ENCODE measurements at places on chromosomes 13 and 19.

DNA sequence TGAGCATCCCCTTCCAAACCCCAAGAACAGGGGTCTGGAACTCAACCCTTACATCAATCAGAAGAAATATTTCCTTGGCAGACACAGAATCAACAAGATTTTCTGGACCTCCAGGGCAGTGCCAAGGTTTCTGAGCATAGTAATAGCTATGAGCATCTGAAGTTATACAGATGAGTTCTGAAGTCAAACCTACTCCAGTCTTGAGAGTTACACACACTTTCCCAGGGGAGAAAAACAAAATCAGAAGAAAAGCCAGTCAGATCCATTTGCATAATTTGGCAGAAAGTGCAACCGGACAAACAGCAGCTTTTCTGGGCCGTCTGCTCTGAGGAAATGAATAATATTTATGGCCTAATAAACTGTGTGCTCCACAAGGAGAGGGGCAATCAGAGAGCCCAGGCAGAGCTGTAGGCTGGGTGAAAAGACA is 93.1 kb downstream of the KL start:
- DNase-seq: no peak

DNA sequence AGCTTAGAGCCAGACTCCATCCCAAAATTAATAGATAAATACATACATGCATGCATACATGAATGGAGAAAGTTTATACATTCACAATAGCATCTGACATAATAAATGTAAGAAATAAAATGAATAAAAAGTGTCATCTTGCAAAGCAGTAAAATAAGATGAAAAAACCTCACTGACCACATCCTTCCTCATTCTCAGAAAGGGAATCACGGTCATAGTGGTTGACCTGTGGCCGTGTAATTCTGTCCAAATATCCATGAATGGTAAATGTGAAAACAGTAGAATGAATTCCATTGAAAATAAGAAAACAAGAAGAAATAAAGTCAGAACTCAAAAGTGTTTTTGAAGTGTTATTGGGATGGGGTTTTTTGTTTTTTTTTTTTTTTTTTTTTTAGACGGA is 9.8 kb upstream of the CDC42EP5 start:
- no peak for DNase-seq

DNA sequence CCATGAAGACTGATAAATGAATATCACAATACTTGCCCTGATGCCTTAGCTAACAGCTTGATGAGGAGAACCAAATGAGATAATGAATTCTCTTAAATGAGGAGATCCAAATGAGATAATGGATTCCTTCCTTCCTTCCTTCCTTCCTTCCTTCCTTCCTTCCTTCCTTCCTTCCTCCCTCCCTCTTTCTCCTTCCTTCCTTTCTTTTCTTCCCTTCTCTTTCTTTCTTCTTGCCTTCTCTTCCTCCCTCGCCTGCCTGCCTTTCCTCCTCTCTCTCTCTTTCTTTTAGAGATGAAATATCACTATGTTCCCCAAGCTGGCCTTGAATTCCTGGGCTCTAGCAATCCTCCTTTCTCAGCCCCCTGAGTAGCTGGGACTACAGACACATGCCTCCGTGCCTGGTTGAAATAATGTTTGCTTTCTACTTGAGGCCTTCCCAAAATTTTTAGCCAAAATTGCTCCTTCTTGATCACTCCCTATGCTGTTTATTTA is 4.0 kb upstream of the SLAIN1 start:
- no peak for DNase-seq

DNA sequence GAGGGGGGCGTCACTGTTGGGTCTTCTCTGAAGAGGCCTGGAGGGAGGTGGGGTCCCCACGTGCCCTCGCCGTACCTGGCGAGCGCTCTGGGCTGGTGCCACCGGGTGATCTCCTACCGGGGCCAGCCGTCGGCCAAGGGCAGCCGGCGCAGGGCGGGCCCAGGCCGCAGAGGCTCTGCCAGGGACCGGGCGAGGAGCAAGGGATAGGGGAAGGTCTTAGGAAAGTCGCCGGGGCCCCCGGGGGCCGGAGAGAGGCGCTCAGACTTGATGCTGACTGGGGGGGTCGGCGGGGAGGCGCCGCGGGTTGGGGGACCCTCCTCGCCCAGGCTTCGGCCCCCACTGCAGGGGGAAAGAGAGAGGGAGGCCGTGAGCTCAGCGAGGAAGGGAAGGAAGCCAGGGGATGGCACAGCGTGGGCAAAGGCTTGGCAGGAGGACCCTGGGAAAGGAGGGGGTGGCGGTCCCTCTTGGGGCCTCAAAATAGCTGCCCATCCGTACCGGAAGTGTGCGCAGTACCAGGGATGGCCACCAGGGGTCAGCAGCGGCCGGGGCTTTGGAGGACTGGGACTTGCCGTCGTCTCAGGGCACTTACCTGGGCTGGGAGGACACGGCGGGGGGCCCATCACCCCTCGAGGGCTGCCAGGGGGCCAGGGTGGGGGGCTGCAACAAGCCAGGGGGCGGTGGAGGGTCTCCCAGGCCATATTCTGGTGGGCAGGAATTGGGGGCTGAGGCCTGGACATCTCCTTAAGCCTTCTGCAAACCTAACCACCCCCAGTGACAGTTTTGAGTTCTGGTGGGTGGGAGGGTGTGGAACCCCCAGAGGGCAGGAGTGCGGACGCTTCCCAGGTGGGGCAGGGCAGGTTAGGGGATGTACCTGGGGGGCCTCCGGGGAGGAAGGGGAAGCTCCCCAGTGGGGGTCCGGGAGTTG is 7.7 kb upstream of the TMEM161A start:
- DNase-seq: peak; percentile 88

DNA sequence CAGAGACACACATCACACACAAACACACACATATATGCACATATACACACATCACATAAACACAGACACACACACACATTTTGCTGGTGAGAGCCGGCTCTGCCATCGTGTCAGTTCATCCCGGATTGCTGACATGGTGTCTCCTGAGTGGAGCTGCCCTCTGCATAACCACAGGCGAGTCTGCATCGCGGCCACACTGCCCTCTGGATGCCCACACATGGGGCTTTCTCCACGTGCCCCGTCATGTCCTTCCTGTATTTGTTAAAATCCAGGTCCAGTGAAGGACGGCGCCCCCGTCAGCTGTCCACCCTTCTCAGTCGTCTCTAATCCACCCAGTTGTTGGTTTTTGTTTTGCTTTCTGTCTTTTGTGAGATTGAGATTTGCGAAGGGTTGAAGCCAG is 52.6 kb upstream of the F7 start:
- no peak for DNase-seq

DNA sequence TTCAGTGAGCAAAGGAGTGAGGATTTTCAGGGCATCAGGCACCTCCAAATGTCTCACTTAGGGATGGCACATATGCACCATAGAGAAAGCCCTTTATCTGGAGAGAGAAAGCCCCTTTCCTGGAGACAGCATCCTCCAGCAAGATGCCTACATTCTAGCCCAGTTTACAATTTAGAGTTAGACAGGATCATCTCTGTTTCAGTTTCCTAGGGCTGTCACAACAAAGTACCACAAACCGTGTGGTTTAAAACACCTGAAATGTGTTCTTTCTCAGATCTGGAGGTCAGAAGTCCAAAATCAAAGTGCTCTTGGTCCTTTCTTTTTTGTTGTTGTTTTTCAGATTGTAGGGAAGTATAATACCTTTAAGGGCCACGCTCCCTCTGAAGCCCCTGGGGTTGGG is 61.8 kb downstream of the MBNL2 start:
- no peak for DNase-seq

DNA sequence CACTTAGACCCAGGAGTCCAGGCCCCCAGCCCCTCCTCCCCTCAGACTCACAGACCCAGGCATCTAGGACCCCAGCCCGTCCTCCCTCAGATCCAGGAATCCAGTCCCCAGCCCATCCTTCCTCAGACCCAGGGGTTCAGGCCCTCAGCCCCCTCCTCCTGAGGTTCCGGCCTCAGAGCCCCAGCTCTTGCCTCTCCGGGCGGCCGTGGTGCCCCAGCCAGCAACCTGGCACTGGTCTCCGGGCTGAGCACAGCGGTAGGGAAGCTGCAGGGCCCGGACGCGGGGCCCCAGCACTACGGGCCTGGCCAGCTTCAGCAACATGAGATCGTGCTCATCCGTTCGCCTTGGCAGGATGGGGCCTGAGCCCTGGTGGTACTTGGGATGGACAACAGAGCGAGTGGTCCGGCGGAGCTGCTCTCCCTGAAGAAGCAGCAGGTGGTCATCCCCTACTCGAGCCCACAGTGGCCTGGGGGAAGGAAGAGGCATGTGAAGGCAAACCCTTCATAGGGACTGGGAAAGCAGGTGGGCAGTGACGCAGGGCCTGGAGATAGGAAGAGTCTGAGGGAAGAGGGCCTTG is 3.7 kb downstream of the KLK10 start:
- DNase-seq: no peak

GRCh38 chr13:78993792-78994191 is 334.8 kb upstream of the OBI1 start:
- DNase-seq: no peak

DNA sequence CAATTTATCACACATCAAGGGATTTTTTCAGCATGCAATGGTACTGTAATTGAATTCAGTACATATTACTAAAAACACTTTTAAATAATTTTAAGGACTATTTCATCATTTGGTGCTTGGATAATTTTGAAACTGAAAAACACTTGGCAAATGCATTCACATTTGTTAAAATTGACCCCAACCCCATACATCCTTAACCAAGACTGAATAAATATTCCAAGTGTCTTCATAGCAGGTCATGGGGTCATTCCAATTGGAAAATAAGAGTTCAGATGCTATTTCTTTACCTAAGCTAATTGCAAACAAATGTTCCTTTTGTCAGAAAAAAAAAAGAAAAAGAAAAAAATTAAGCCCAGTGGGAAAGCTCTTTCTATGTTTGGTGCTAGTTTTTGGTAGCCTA is 516.4 kb upstream of the SPRY2 start:
- no peak for DNase-seq

GRCh38 chr13:29721766-29722165 is 126.3 kb upstream of the SLC7A1 start:
- DNase-seq: no peak

DNA sequence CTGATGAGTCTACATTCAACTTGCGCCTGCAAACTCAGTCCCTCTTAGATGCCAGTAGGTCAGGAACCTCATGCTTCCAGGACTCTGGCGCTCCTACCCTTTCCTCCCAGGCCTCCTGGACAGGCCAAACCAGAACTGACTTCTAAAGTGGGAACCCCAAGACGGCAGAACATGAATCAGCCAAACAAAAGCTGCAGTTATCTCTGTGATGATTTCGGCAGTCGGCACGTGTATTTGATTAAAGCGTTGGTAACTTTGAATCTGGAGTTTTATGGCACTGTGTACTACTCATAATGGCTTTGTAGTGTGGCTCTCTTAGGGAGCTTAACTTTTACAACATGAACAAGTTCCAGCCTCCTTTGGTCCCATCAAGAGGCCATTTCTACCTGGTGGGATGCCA is 13.7 kb downstream of the ACTN4 start:
- DNase-seq: no peak

DNA sequence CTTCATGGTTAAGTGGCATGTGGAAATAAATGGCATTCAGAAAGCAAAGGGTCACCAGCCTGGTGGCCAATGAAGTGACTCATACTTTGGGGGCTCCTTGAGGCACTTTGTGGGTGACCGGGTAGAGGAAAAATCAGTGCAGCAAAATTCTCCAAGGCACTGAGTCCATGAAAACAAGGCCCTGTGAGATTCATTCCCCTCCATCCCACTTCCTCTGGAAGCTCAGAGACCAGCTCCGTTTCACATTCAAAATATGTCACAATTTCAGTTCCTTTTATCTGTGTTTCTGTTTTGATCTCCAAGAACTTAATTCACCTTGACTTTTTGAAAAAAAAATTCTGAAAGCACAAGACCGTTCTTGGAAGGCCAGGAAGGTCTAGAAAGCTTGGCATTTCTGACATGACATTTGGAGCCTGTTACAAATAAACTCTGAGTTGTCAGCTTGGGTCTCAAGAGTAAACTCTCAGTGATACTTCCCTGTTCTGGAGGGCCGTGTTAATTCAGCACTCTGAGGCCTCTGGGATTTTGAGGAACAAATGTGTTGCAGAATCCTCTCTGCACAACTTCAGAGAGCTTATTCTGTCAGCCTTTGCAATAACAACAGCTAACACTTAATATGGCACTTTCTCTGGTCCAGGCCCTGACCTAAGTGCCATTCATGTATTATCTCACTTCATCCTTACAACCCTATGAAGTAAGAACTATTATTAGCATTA is 6.8 kb downstream of the CYSLTR2 start:
- no peak for DNase-seq

DNA sequence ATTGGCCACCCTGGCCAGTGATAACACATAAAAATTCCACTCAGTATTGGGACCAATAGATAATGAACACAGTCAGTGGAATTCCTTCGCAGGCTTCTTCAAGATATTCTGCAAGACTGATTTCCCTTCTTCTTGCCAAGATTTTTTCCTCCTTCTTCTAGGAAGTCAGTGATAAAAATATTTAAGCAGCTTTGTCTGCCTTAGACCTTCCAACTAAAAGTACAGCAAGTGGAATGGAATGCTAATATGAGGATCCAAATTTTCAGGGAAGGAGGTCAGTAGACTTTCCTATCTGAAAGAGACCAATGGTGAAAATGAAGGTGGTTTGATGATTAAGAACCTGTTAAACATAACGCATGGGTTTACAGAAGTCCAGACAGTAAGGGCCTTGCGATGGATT is 9.6 kb downstream of the STARD13 start:
- DNase-seq: no peak

DNA sequence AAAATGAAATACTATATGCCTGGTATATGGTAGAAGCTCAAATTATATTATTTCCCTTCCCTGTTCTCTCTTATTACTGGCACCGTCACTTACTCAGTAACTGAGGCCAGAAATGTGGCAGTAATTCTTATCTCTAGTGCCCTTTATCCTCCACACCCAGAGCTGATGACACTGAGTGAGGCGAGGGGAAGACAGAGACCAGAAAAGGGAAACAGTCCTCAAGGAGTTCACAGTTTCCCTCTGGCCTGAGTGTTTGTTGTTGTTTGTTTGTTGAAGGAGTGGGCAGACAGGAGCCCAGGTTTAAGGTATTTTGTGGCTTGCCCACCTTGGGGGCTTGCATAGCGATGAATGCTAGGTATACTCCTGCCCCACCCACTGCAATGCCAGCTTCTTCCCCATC is 101.5 kb upstream of the FNDC3A start:
- DNase-seq: no peak

DNA sequence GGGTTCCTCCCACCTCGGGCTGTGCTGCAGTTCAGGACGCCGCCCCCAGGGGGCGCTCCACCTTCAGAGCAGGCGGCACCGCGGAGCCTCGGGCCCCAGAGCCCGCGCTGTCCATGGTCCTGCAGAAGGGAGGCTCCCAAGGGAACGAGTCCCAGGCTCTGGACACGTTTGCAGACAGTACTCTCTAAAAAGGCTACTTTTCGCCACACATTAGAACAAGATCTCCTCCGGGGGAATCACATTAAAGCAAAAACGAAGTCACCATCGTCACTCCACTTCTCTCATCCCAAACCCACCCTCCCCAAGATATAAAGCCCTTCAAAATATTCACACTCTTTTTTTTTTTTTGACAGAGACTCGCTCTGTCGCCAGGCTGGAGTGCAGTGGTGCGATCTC is 4.6 kb upstream of the SIGLEC10 start:
- peak; percentile 79 for DNase-seq

All from T-cell (primary cell).